ENCODE measurements at places on chromosomes 12 and 14. TPM values are rescaled to one million over a fixed set of nuclear protein-coding genes. Genes with fewer than 3 reads are reported as not detected.

DNA sequence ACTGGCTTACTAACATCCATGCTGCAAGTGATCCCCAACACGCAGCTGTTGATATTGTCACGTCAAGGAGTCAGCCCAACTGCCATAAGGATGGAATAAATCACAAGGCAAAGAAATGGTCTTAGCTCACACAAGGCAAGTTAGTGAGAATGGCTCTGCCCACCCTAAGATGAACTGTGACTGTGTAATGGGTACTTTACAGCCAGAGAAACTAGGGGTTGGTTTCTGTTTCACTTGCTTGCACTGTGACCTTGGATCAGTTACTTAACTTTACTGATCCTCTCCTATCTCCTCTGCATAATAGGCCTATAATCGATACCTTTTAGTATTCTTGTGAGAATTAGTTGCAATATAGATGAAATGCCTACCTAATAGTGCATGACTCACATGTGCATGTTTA, 52.2 kb upstream of the ANO2 start:
- no peaks in the 10 kb centered on the region for H3K27me3 ChIP-seq
- no peaks in the 10 kb centered on the region for H3K4me1 ChIP-seq
- no peak overlapping the region for H3K4me3 ChIP-seq
- H3K27ac ChIP-seq = no peak overlapping the region

- no peak overlapping the region for H3K4me3 ChIP-seq
- H3K27me3 ChIP-seq = no peaks in the 10 kb centered on the region
- H3K36me3 ChIP-seq = no peaks in the 10 kb centered on the region
- no peaks in the 10 kb centered on the region for H3K4me1 ChIP-seq
- no peak for DNase-seq
- H3K27ac ChIP-seq = no peak overlapping the region
Observed at GRCh38 chr14:80017795-80018194, 193.5 kb downstream of the DIO2 start.

DNA sequence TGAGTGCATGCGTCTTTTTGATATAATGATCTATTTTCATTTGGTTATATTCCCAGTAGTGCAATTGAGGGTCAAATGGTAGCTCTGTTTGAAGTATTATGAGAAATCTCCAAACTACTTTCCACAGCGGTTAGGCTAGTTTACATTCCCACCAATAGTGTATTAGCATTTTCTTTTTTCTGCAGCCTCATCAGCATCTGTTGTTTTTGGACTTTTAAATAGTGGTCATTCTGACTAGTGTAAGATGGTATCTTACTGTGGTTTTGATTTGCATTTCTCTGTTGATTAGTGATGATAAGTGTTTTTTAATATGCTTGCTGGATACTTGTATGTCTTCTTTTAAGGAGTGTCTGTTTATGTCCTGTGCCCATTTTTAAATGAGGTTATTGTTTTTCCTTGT, 3.7 kb upstream of the KLRC1 start:
- H3K27me3 ChIP-seq = no peaks in the 10 kb centered on the region
- no peaks in the 10 kb centered on the region for H3K36me3 ChIP-seq
- no peak overlapping the region for H3K27ac ChIP-seq
- H3K4me3 ChIP-seq = no peak overlapping the region
- no peaks in the 10 kb centered on the region for H3K4me1 ChIP-seq
- no peak for DNase-seq

LRFN5 gene
- total RNA-seq = 5.2 TPM

OR6C2 gene
- total RNA-seq = not detected

DNA sequence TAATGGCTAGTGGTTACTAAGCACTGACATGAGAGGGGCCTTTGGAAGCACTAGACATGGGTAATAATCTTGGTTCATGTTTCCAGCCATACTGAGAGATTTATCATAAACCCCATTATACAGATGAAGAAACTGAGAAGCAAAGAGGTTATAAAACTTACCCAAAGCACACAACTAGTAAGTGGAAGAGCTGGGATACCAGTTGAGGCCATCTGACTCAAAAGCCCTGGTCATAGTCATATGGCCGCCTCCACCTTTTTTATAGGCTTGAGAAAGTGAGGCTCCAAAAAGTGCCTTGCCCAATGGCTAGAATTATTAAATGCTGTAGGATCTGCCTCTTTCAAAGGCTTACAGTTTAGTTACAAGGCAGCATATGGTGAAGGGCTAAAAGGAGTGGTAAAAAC, 944 bp downstream of the TXNRD1 start:
- no peaks in the 10 kb centered on the region for H3K27me3 ChIP-seq
- peak overlapping the region; percentile 83 for H3K4me3 ChIP-seq
- no peaks in the 10 kb centered on the region for H3K4me1 ChIP-seq
- peak overlapping the region; percentile 84 for H3K27ac ChIP-seq

DNA sequence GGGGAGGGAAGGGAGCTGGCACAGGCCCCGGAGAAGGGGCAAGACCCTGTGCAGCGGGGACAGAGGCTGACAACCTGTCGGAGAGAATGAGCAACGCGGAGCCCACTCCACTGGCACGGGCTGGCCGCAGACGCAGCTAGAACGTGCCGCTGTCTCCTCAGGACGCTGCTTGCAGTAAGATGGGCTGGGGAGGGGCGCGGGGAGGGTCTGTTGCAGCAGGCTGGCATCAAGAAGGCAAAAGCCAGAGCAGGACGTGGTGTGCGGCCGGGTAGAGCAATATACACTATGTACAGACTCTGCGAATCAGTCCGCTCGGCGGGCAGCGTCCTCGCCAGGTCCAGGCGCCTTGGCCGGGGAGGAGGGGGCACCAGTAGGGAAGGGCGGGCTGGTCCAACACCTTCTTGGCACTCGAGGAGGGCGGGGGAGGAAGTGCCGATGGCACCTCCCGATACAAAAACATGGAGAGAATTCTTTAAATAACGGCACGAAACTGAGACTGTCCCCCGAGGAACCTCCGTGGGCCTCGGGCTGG, 19.8 kb downstream of the RAB35 start:
- no peak overlapping the region for H3K4me3 ChIP-seq
- H3K36me3 ChIP-seq = no peaks in the 10 kb centered on the region
- no peak overlapping the region for H3K27ac ChIP-seq
- DNase-seq = no peak
- H3K27me3 ChIP-seq = no peaks in the 10 kb centered on the region

DNA sequence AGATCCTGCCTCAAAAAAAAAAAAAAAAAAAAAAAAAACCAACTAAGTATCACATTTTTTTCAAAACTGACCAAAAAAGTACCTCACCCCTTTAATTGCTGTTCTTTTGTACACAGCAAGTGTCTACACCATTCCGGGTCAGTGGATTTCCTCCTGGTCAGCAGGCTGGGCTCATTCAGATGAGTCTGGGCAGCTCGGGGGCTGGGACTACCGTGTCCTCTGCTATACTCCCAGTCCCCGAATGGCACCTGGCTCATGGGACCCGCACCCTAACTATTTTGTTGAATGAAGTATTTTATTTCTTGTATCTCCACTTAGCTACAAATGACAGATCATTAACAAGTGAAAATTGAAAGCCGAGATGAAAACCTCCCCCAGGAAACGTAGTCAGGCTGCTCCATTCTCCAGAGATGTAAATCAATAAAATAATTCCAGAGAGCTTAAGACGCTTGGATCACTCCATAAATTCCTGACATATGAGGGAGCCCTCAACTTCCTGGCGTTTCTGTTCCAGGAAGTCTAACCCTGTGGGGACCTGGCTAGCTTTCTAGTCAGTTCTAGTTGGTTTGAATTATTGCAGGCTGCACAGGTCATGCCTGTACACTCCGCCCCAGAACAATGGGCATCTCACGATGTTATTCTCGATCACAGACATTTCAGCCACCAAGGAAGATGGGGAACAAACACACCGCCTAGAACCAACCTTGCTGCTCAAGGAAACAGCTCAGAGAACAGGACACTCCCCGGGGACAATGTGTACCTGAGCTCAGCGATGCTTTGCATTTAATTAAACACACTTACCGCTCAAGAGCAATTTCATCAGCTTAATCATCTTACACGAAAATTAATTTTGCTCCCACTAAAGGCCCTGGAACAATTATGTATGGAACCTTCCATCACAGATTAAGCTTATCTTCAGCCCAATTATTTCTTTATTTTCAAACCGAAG, 76.3 kb downstream of the RIMBP2 start:
- no peaks in the 10 kb centered on the region for H3K27me3 ChIP-seq
- H3K4me3 ChIP-seq = no peak overlapping the region
- no peaks in the 10 kb centered on the region for H3K36me3 ChIP-seq

DNA sequence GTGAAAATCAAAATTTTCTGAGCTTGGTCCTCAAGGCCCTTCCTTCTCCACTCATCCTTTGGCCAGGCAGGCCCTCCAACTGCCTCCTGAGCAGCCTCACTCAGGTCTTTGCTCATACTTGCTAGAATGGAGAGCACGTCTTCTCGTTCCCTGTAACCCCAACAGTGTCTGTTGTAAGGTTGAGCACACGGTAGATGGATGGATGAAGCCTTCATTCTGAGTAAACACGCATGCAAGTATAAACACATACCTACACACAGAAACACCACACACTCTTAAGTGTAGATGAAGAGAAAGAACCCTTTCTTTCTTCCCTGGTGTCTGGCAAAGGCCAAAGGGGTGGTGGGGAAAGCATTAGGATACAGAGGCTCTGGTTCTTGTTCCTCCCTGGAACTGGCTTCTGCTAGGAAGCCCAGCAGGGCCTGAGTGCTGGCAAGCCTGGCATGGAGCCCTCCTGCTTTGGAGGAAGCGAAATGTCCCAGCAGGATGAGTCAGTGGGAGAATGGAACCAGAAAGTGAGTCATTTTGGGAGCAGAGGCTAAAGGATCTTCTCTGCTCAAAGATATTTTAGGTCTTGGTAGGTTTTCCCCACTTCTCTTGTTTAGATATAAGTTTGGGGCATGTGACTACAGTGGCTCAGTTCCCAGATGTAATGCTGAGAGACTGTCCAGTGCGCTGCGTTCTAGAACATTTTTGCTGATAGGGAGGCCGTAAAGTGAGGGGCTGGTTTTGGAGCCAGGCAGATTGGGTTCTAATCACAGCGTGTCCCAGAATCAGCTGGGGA, 127.4 kb downstream of the CACNA1C start:
- H3K4me1 ChIP-seq = no peaks in the 10 kb centered on the region
- no peaks in the 10 kb centered on the region for H3K27me3 ChIP-seq
- H3K36me3 ChIP-seq = no peaks in the 10 kb centered on the region
- H3K4me3 ChIP-seq = no peak overlapping the region

HECTD1 gene
- 242 TPM for total RNA-seq

NUAK1 gene
- total RNA-seq = 20.2 TPM

- H3K27me3 ChIP-seq = no peaks in the 10 kb centered on the region
- peaks cover 9% of the 10 kb centered on the region for H3K36me3 ChIP-seq
- peak; percentile 20 for DNase-seq
- H3K27ac ChIP-seq = no peak overlapping the region
Observed at GRCh38 chr14:64117671-64118402, 176.3 kb downstream of the ESR2 start.

PTHLH gene
- total RNA-seq = 7.5 TPM

CEP128 gene
- 11.0 TPM for total RNA-seq

STAC3 gene
- 0.98 TPM for total RNA-seq

- no peak overlapping the region for H3K27ac ChIP-seq
- no peak for DNase-seq
- no peaks in the 10 kb centered on the region for H3K27me3 ChIP-seq
- H3K4me3 ChIP-seq = no peak overlapping the region
- no peaks in the 10 kb centered on the region for H3K4me1 ChIP-seq
Observed at GRCh38 chr14:62301080-62301479, 538.9 kb downstream of the SNAPC1 start.

- no peaks in the 10 kb centered on the region for H3K4me1 ChIP-seq
- no peak overlapping the region for H3K27ac ChIP-seq
- no peak overlapping the region for H3K4me3 ChIP-seq
- no peaks in the 10 kb centered on the region for H3K36me3 ChIP-seq
- no peak for DNase-seq
Observed at GRCh38 chr14:54003064-54003463, 46.4 kb upstream of the BMP4 start.

DNA sequence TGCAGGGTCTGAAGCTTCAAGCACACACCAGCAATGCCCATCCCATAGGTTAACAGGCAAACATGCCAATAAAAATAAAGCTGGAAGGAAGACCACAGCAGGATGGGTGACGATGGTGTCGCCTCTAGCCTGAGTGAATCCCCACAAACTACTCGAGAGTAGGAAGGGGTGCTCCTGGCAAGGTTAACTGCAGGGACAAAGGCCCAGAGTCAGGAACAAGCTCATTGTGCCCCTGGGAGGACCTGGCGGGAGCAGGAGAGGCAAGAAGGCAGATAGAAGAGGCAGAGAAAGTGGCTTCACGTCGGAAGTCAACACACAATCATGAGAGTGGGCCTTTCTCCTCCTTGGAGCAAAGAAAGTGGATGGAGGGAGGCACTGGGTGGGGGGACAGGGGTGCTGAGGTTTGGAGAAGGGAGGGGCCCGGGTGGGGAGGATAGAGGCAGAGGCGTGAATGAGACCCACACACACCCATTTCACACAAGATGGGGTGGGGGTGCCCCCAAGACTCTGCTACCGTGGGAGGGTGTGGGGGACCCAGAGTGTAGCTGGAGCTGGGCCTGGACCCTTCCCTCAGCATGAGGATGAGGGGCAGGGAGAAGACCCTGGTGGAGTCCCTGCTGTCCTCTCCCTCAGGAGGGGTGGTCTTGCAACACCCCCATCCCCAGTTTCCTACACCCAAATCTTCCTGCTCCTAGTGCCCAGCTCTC, 43.1 kb downstream of the DIO3 start:
- H3K4me1 ChIP-seq = no peaks in the 10 kb centered on the region
- DNase-seq = peak; percentile 16
- H3K27ac ChIP-seq = no peak overlapping the region
- H3K27me3 ChIP-seq = no peaks in the 10 kb centered on the region

GRCh38 chr14:60221457-60221856, 27.6 kb upstream of the PPM1A start:
- no peak overlapping the region for H3K4me3 ChIP-seq
- H3K27me3 ChIP-seq = no peaks in the 10 kb centered on the region
- no peaks in the 10 kb centered on the region for H3K36me3 ChIP-seq
- H3K27ac ChIP-seq = no peak overlapping the region

DNA sequence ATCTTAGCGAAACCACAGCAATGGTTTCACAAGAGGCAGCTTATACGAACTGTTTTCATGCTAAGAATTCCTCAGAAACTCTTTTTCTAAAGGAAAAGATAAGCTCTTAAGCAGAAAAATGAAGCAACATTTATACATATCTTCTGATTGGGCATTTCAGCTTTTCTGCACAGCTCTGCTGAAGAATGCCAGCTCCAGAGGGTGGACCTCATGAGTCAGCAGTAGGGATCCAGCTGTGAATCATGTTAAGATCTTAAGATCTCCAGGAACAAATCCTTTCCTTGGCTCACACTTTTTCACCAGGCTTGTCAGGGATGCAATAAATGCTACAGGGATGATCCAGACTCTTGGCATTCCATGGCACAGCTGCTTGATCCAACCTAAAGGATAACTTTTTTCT, 477.1 kb upstream of the CCDC196 start:
- H3K36me3 ChIP-seq = no peaks in the 10 kb centered on the region
- H3K27ac ChIP-seq = no peak overlapping the region
- H3K4me3 ChIP-seq = no peak overlapping the region
- no peaks in the 10 kb centered on the region for H3K4me1 ChIP-seq
- no peak for DNase-seq

GRCh38 chr12:131882804-131883520, 11.5 kb upstream of the ULK1 start:
- no peak for DNase-seq
- no peak overlapping the region for H3K4me3 ChIP-seq
- no peaks in the 10 kb centered on the region for H3K27me3 ChIP-seq
- no peaks in the 10 kb centered on the region for H3K4me1 ChIP-seq
- no peak overlapping the region for H3K27ac ChIP-seq

DCAF5 gene
- 40.4 TPM for total RNA-seq

GRCh38 chr14:74495356-74495755, 1.8 kb downstream of the ISCA2 start:
- no peak for DNase-seq
- H3K4me1 ChIP-seq = no peaks in the 10 kb centered on the region
- H3K36me3 ChIP-seq = no peaks in the 10 kb centered on the region

CALCOCO1 gene
- 218 TPM for total RNA-seq
